H1 (cell line): ENCODE measurements at places on chromosomes 5 and 9. TPM values are rescaled to one million over a fixed set of nuclear protein-coding genes. Genes with fewer than 3 reads are reported as not detected.

Gene RANBP3L
- not detected in 2 replicates for total RNA-seq

Gene FUT7
- not detected in 2 replicates for total RNA-seq

Gene SAP30L
- 26.3 and 31.5 TPM in 2 replicates for total RNA-seq

Gene DNM1
- 43.7 and 62.7 TPM in 2 replicates for total RNA-seq

Gene ZNF454
- total RNA-seq, result 0.88 and 1.2 TPM in 2 replicates

Gene SREK1
- 37.0 and 40.4 TPM in 2 replicates for total RNA-seq

Gene FSTL4
- 4.1 and 6.1 TPM in 2 replicates for total RNA-seq

Gene GRIN1
- 2.1 TPM in 2 replicates for total RNA-seq

Gene SPAAR
- total RNA-seq, result not detected in 2 replicates

Gene LCN12
- total RNA-seq, result 1.5 and 1.7 TPM in 2 replicates

Gene LCN10
- 2.8 and 4.8 TPM in 2 replicates for total RNA-seq

Gene CD180
- not detected in 2 replicates for total RNA-seq

Gene FBXL7
- 17.8 and 19.1 TPM in 2 replicates for total RNA-seq

Gene DPP7
- 21.2 and 21.5 TPM in 2 replicates for total RNA-seq

Gene OGN
- not detected in 2 replicates for total RNA-seq

Gene NMUR2
- total RNA-seq, result not detected in 2 replicates
